CD4-positive, alpha-beta T cell treated with Interleukin-6 at 100 ng/mL for 8 hours (primary cell): ENCODE measurements at places on chromosomes 1 and 21.

- no peak for DNase-seq
These were observed 73.3 kb downstream of the RPE65 start for GRCh38 chr1:68376441-68376840.

DNA sequence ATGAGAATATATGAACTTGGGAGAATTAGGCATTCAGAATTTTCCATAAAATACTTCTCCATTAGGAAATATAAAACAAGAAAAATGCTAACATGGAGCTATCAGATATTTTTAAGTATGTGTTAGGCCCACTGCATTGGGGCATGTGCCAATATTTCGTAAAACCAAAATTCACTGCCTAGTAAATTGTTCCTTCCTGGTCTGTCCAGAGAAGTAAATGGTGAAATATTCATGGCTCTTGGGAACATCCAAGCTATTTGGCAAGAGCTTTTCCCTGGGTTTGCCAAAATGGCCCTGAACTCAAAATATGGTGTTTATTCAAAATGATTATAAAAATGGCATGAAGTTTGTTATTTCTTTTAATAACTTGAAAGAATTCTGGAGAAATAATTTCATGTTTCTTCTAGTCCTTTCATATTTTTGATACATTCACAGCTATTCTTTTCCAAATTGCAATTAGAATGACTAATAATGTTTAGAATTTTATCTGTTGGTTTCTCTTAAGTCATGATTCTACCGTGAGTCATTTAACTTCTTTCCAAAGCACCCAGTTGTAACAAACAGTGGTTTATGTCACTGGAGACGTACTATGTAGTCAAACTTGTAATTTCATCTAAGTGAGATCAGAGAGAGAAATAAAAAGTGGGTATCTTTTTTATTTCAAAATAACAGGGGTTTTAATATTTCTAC is 25.7 kb upstream of the SLC19A2 start:
- no peak for DNase-seq

GRCh38 chr1:205933671-205934618 is 9.3 kb downstream of the SLC26A9 start:
- DNase-seq: no peak

DNA sequence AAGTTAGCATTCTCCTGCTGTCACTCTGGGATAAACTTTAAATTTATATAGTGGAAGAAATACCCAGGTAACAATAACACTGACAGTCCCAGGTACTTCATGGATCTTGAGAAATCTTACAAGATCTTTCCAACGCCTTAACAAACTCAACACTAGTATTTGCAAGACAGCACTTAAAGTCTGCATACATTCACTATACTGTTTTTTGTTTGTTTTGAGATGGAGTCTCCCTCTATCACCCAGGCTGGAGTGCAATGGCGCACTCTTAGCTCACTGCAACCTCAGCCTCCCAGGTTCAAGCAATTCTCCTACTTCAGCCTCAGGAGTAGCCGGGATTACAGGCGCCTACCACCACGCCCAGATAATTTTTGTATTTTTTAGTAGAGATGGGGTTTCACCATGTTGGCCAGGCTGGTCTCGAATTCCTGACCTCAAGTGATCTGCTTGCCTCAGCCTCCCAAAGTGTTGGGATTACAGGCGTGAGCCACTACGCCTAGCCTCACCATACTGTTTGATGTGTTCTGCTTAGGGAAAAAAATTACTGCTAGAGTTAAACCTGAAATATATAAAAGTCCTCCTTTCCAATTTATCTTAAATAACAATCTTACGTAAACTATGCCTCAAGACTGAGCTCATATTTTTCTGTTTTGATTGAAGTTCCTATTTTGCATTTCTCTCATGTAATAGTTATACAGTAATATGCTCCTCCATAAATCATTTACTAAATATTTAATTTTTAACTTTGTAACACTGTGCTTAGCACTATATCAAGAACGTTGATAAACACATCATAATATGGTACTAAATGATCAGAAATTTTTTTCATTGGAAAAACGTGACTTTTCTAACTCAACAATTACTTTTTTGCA is 17.5 kb downstream of the EYA3 start:
- DNase-seq: no peak

DNA sequence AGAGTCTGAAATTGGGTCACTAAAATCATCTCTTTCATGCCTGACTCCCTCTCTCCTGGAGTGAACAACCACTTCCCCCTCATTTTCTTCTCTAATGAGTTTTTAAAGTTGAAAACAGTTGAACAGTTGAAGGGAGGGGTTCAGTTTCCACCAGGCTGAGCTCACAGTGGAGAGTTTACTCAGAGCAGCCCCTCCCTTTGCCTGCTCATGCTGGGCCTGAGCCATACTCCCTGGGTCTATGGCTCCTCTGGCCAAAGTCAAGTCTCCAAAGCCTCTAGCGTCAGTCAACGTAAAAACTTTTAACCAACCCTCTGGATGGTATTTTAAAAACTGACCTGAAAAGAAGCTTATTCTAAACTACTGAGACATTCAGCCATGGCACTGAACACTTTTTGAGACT is 100.8 kb upstream of the RNPC3 start:
- DNase-seq: no peak
